ENCODE measurements at places on chromosomes 7 and 10. TPM values are rescaled to one million over a fixed set of nuclear protein-coding genes. Genes with fewer than 3 reads are reported as not detected.

GRCh38 chr7:123723913-123724312 lies 24.9 kb downstream of the WASL start:
- DNase-seq, result no peak

The LIPF gene
- not detected for total RNA-seq

The REPIN1 gene
- total RNA-seq, result 82.3 TPM

- DNase-seq, result no peak
Measured at GRCh38 chr7:157032644-157033482, 22.4 kb upstream of the MNX1 start.

The OR13A1 gene
- 0.85 TPM for total RNA-seq

Data from thoracic aorta (tissue), 2 donors.